T-helper 9 cell (primary cell): ENCODE measurements at places on chromosomes 11 and 22.

- no peak for DNase-seq
These were observed 14.6 kb downstream of the MRGPRF start for GRCh38 chr11:68998390-68998911.

DNA sequence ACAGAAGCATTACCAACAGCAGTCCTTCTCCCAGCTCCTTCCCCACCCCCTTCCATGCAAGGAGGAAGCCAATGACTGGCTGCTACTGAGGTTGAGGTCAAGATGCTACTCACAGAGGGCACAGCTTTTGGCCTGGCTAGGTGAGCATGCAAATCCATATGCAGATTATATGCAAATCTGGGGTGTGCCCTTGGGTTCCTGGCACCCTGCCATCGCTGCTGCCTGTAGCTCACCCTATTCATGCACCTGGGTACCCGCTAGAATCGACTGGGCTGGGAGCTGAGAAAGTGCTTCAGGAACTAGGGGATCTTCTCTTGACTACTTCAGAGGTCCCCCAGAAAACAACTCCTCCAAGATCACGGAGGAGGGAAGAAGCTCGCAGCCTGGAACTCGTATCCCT lies 4.0 kb downstream of the DSCAML1 start:
- DNase-seq: no peak

DNA sequence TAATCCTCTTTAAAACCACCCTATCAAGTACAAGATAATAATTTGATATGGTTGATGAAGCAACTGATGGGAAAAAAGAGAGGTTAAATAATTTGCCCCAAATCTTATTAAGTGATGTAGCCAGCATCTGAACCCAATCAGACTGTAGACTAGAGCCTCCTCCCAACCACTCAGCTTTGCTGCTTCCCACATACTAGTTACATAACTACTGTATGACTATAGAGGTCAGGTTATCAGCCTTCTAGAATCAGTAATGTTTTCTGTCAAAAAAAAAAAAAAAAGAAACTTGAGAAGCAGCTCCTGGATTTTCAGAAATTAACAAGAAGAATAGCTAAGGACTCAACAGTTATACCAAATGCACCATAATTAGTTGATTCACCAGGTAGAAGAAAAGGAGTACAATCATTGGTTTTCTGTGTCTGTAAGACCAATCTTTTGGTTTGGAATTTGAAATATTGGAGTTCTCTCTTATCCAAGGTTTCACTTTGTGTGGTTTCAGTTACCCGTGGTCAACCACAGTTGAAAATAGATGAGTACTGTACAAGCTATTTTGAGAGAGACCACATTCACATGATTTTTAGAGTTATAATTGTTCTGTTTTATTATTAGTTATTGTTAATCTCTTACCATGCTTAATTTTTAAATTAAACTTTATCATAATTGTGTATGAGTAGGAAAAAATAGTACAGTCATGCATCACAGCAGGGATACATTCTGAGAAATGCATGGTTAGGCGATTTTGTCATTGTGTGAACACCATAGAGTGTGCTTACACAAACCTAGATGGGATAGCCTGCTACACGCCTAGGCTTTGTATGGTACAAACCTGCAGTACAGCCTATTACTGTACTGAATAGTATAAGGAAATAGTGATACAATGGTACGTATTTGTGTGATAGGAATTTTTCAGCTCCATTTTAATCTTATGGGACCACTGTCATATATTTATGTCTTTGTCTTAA lies 72.2 kb downstream of the PDHX start:
- no peak for DNase-seq

DNA sequence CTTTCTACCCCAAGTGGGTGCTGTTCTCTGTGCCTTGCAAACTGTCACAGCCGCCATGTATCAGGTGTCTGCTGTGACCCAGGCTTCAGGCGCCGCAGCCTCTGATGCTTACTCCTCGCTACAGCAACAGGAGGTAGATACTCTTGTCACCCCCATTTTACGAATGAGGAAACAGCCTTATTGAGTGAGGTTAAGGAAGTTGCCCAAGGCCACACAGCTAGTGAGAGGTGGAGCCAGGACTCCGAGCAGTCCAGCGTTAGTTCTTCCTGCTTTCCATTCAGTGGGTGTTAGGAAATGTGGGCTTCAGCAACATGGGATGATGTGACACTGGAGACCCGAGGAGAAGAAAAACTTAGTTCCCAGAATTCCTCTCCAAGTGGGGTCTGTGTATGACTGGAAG lies 14.3 kb downstream of the RNF215 start:
- no peak for DNase-seq

DNA sequence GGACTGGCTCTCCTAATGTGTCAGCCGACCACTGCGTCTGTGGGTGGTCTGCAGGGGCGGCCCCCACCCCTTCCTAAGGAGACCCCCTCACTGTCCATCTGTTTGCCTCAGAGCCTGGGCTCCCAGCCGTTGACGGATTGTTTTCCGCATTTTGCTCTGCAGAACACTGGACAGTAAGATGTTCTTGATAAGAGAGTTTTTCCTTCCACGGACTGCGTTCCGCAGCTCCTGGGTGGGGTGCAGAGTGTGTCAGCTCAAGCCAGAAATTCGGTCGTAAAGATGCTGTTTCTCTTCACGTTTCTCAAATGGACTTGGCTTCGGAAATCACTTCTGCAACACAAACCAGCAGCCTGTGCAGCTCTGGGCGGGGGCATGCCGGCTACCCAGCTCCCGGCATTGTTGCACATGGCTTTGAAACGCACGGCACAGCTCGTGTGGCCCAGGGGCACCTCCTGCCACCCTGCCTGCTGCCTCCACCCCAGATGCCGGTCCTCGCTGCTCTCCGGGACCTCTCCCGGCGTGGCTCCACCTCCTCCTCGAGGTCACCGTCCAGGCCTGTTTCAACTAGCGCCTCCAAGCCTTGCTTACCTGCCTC lies 2.9 kb upstream of the MRGPRG start:
- no peak for DNase-seq

GRCh38 chr11:127074151-127074761 lies 73.7 kb upstream of the KIRREL3 start:
- no peak for DNase-seq
